ENCODE measurements at places on chromosomes 1 and 21. TPM values are rescaled to one million over a fixed set of nuclear protein-coding genes. Genes with fewer than 3 reads are reported as not detected.

DNA sequence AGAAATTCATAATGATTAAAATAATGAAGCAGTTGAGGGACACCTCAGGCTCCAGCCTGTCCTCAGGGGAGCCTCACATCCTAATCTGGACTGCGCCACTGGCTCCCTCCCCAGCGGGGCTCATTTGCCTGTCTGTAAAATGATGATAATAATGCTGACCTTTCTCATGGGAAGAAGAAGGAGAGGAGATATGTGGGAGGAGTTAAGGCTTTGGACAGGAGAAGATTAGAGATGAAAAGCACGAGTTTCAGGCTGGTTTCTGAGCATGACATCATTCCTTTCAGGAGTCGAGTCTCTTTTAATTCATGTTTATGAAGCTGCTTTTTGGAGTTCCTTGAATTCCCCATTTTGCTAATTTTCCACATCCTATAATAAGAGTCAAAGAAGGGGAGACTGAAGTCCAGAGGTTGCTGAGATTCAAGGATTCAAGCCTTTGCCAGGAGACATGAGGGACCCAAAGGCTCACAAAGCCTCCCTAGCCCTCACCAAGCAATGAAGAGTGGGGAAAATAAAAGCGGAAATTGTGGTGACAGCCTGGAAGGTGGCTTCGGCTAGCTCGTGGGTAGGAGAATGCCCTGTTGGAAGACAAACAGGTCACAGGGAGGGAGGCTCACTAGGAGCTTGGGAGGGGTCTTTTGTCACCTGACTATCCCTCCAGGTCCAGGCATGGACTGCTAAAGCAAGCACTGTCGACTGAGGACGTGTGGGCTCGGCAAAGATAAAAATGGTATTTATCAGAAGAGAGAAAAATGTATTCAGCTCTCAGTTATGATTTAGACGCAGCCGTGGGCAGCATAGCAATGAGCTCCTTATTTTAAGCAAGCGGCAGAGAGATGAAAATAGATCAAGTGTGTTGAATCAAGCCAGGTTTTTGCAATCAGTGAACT lies 27.5 kb upstream of the STMN1 start:
- DNase-seq, result no peak

Gene HES3
- not detected for total RNA-seq

- peak; percentile 29 for DNase-seq
Measured at GRCh38 chr1:2968471-2968881, 52.8 kb upstream of the ACTRT2 start.

- DNase-seq, result no peak
Measured at GRCh38 chr1:119573886-119574285, 66.9 kb downstream of the HSD3B1 start.

GRCh38 chr21:42685036-42685435 lies 31.6 kb downstream of the PDE9A start:
- DNase-seq, result no peak

Gene PTPRU
- 14.3 TPM for total RNA-seq

DNA sequence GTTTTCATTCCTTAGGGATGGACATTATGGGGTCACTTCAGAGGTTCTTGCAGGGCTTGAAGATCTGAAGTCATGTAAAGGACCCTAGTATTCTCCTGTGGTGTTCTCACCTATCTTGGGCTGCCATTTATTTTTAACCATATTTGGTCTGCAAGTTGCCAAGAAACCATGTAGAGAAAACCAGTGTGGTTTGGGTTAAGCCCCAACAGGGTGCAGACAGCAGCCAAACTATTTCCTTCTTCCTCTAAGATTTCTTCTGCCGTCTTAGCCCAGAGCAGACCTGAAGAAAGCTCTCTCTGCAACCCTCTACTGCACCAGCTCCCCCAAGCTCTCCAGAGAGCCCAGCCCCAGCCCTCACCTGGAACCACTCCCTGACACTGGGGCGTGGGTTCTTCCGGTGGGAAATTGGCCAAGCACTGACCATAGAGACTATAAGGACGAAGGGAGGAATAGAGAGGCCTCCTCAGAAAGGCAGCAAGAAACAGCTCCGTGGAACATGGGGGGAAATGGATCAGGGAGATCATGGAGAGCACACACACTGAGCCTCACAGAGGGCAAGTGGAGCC lies 136.6 kb downstream of the SYF2 start:
- no peak for DNase-seq

- peak; percentile 55 for DNase-seq
Measured at GRCh38 chr1:117674521-117675400, 68.9 kb downstream of the TENT5C start.

Gene SPATA17
- 0.90 TPM for total RNA-seq

DNA sequence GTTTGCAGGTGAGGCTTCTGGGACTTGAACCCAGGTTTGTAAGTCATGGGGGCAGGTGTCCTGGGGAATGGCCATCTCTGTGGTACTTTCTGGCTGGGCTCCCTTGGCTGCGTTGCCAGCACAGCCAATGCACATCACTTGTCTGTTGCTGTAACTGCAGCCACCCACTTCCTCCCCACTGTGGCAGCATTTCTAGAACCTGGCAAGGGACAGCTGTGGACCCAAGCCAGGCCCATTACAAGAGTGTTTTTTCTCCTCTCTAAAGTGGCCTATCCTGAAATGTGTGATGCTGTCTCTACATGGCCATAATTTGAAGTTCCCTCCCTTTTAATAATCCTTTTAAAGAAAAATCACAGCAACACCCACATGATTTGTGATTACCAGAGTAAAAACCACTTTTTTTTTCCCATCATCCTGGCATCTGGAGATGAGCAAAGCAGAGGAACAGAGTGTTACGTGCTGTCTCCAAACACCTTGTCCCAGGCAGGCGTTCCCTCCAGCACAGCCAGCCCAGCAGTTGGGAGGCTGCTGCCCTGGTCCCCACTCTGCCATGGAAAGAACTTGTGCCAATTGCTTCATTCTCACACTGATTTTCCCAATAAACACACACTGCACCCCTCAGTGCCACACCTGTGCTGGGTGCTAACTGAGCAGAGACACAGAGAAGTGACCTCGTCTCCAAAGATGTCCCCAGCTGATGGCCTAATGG lies 360.6 kb upstream of the USP24 start:
- no peak for DNase-seq

- peak; percentile 72 for DNase-seq
Measured at GRCh38 chr1:68231627-68232288, 565 bp downstream of the WLS start.

Gene CDK18
- 32.1 TPM for total RNA-seq

Gene NHLH1
- total RNA-seq, result 0.16 TPM

Gene IL22RA1
- total RNA-seq, result 43.1 TPM

GRCh38 chr1:217568200-217568599 lies 62.7 kb downstream of the GPATCH2 start:
- no peak for DNase-seq

Gene FCGR3A
- 1.1 TPM for total RNA-seq

DNA sequence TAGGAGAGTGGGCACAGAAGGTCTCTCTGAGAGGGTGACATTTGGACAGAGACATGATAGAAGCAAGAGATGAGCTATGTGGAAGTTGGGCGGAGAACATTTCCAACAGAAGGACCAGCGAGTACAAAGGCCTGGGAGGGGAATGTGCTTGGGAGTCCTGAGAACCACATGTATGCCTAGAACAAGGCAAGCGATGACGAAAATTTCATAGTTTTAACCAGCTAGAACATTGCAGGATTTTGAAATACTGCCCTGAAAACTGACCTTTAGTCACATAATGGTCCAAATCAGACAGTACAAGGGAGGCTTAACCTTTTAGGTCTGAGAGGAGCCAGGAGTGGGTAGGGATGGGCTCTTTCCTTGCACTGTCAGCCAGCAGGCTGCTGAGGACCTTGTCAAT lies 68.0 kb downstream of the MRPS6 start:
- DNase-seq, result no peak

DNA sequence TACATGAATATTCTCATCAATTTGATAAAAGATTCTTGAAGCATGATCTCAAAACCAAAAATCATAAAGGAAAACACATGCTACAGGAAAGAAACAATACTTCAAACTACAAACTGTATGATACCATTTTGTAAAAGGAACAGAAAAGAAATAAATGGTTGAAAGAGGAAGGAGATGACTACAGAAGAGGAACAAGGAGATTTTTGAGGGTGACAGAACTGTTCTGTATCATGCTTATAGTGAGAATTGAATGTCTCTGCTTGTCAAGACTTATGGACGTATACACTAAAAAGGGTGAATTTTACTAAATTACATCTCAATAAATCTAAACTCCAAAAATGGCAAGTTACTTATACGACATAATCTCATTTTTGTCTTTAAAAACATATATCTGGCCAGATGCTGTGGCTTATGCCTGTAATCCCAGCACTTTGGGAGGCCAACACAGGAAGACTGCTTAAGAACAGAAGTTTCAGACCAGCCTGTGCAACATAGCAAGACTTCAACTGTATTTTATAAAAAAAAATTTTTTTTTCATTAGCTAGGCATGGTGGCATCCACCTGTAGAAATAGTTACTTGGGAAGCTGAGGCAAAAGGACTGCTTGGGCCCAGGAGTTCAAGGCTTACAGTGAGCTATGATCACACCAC lies 125.4 kb downstream of the EIF4G3 start:
- no peak for DNase-seq

DNA sequence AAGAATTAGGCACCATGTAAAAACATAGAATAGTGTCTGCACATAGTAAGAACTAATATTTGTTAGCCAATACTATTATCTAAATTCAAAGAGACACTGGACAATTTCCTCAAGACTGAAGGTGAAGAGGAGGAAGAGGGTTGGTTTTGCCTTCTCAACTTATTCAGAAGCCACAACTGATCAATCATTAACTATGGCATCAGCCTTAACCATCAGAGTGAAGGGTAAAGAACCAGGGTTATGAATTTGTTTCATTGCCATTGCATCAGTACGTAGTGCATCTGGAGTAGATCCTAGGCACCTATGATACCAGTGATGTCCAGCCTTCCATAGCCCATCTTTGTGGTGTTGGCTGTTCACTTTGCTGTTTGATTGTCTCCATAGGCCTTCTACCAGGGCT lies 421.7 kb upstream of the DEPDC1 start:
- no peak for DNase-seq

Gene CATSPERE
- total RNA-seq, result 0.93 TPM

- DNase-seq, result no peak
Measured at GRCh38 chr1:72827278-72827677, 544.9 kb upstream of the NEGR1 start.

DNA sequence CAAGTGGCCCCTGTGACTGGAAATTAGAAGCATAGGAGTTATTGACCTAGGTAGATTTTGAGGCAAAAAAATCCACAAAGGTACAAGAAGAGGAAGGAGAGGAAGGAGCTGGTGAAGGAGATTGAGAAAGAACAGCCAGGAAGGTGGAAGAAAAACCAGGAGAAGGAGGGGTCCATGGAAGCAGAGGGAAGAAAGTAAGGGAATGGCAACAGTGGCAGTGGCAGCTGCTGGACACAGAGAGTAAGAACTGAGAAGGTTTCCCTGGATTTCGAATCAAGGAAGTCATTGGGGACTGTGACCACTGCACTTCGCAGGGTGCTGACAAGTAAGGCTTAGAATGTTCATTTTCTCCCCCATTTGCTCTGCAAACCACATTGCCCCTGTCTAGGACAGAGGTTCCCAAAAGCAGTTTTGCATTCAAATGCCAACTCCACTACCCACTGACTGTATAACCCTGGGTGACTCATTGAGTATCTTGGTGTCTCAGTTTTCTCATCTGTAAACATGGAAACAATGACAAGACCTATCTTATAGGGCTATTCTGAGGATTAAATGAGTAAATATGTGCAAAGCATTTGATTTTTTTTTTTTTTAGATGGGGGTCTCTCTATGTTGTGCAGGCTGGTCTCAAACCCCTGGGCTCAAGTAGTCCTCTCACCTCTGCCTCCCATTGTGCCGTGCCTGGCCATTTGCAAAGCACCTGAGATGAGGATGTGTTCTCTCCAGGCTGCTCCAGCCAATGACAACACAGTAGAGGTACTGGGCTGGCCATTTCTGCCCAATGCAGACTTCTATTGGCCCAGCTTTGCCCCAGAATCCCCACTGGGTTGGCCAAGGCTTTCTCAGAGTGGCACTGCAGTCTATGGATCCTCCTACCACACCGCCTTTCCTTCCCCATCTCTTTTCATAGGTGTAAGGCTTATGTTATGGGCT lies 9.3 kb upstream of the CAPN2 start:
- no peak for DNase-seq

DNA sequence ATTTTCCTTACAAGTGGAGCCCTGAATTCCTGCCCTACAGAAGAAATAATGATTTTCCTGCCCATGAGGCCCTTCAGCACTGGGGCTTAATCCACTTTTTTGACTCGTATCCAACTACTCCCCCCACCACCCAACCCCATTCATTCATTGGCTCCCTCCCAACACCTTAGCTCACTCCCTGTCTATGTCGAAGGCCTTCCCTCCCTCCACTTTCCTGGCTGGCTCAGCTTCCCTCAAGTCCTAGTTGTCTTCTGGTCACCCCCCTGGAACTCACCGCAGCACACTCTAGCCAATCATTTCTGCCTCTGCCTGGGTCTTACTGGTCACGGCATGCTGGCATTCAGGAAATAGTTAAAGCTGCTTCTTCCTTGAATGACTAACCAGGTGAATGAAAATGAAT lies 118.9 kb downstream of the PGBD5 start:
- no peak for DNase-seq

Gene OR2L13
- 0.19 TPM for total RNA-seq

DNA sequence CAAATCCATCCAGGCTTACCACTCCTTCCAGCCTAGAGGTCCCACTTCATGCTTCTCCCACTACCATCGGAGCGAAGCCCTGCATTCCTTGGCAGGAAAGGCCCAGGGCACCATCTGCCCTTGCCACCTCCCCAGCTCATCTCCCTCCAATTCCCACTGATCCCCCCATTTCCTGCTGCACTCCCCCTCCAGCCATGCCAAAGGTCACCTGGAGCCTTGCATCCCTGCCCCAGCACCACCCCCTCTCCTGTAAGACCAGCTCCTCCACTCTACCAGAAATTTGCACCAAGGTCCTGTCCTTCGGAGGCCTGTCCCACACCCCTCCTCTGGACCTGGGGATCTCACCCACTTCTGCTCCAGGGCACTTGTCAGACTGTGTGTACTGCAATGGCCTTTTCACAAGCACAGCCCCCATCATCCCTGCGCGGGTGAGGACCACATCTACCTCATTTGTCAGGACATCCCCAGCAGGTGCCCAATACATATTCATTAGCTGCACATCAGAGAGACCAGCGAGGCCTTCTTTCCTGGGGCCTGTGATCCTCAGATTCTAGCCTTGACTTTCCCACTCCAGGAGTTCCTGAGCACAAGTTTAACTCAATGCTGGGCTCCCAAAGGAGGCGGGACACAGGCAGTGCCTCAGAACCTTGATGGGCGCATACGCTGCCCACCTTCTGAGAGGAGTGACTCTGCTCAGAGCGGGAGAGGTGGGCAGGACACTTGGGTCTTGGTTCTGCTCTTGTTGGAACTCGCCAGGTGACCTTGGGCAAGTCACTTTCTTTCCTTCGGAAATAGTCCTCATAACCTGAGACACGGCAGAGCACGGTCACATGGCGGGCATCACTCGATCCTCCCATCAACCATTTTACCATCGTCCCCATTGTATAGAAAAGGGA lies 49.9 kb upstream of the EDN2 start:
- DNase-seq, result no peak

Gene COL9A2
- 4.8 TPM for total RNA-seq

- DNase-seq, result no peak
Measured at GRCh38 chr1:65412256-65412983, 8.0 kb upstream of the LEPR start.

Data from mucosa of descending colon (tissue), 3 donors.